ENCODE measurements at places on chromosomes 4 and X.

DNA sequence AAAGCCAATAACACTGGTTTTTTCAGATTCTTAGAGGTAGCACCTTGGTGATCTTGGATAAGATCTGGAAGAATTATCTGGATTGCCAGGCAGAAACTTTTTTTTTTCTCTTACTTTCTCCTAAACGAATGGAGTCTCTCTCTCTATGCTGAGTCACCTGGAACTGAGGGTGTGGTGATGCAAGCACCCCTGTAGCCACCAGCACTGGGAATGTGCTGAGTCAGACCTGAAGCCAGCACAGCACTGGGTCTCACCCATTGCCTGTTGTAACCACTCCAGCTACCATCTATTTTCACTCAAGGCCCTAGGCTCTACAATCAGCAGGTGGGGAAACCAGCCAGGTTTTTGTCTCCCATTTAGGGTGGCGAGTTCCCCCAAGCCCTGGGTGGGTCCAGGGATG, 923.8 kb downstream of the RAPGEF2 start:
- no peaks in the 10 kb centered on the region for H3K4me1 ChIP-seq
- no peak for DNase-seq
- no peak overlapping the region for H3K4me3 ChIP-seq
- H3K27me3 ChIP-seq = no peaks in the 10 kb centered on the region
- no peak overlapping the region for H3K27ac ChIP-seq

DNA sequence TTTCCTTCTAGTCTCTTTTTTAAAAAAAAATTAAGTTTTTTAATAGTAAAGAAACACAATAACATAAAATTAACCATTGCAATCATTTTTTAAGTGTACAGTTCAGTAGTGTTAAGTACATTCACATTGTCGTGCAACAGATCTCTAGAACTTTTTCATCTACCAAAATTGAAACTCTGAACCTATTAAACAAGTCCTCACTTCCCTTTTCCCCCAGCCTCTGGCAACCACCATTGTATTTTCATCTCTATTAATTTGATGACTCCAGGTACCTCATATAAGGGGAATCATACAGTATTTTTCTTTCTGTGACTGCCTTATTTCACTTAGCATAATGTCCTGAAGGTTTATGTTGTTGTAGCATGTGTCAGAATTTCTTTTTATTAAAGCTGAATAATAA, 31.8 kb downstream of the MSL3 start:
- no peak overlapping the region for H3K27ac ChIP-seq
- no peak overlapping the region for H3K4me3 ChIP-seq
- no peaks in the 10 kb centered on the region for H3K36me3 ChIP-seq

- peak overlapping the region; percentile 92 for H3K27ac ChIP-seq
- no peaks in the 10 kb centered on the region for H3K27me3 ChIP-seq
- peaks cover 80% of the 10 kb centered on the region for H3K4me1 ChIP-seq
- H3K36me3 ChIP-seq = no peaks in the 10 kb centered on the region
- peak overlapping the region; percentile 37 for H3K4me3 ChIP-seq
These were observed 53.1 kb upstream of the HGFAC start for GRCh38 chr4:3388471-3389232.

GRCh38 chrX:115060013-115060412, 42.6 kb upstream of the IL13RA2 start:
- H3K27me3 ChIP-seq = peaks cover 12% of the 10 kb centered on the region
- H3K4me1 ChIP-seq = peaks cover 4% of the 10 kb centered on the region
- H3K4me3 ChIP-seq = no peak overlapping the region

DNA sequence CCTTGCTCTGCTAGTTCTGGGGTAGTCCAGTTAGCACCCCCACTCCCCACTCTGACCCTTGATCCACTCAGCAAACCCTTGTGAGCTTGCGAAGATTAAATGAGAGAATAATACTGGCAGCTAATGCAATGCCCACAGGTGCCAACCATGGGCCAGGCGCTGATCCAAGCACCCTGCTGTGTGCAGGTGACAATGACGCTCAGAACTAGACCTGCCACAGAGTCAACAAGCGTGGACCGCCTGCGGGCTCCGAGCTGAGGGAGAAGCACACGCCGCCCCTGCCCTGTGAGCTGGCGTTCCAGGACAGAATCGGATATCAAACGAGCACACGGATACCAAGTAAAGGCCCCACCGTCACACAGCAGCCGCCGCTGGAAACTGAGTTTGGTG, 129.2 kb downstream of the FAM53A start:
- no peak for DNase-seq
- H3K27ac ChIP-seq = no peak overlapping the region
- H3K27me3 ChIP-seq = peaks cover 57% of the 10 kb centered on the region
- H3K4me3 ChIP-seq = no peak overlapping the region

GRCh38 chr4:147942729-147943128, 210.8 kb downstream of the ARHGAP10 start:
- no peak for DNase-seq
- no peak overlapping the region for H3K27ac ChIP-seq
- H3K27me3 ChIP-seq = no peaks in the 10 kb centered on the region
- H3K36me3 ChIP-seq = peaks cover 27% of the 10 kb centered on the region
- H3K4me1 ChIP-seq = peaks cover 7% of the 10 kb centered on the region

DNA sequence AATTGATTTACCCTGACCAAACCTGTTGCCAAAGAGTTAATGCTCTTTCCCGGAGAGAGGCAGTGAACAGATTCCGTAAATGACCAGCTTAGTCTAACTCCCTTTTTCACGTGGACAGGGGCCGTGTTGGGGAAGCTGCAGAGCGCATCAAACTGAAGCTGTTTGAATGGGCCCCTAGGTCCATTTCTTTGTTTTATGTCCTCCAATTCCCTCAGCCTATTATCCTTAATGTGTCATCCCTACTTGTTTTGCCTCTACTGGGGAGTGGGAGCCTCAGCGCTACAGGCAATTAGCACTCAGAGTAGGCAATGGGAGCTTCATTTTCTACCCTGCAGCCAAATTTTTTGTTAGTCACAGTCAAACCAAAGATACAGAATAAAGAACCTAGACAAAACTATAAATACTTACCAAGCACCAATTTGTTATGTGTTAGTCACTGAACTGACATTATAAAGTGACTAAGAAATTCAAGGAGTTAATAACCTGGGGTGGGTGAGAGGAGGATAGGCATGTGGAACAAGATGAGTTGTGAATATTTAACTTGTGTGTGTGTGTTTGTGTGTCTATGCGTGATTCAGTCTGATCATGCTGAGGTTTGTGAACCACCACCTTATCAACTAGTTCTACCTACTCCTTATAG, 417.4 kb downstream of the PACRGL start:
- no peak for DNase-seq
- no peak overlapping the region for H3K4me3 ChIP-seq
- peaks cover 12% of the 10 kb centered on the region for H3K4me1 ChIP-seq
- no peaks in the 10 kb centered on the region for H3K36me3 ChIP-seq
- H3K27me3 ChIP-seq = peaks cover 5% of the 10 kb centered on the region

GRCh38 chrX:17527922-17528321, 152.9 kb downstream of the NHS start:
- peak overlapping the region; percentile 60 for H3K27ac ChIP-seq
- peaks cover 17% of the 10 kb centered on the region for H3K27me3 ChIP-seq
- DNase-seq = no peak
- H3K36me3 ChIP-seq = no peaks in the 10 kb centered on the region
- H3K4me3 ChIP-seq = no peak overlapping the region
- H3K4me1 ChIP-seq = peaks cover 41% of the 10 kb centered on the region

DNA sequence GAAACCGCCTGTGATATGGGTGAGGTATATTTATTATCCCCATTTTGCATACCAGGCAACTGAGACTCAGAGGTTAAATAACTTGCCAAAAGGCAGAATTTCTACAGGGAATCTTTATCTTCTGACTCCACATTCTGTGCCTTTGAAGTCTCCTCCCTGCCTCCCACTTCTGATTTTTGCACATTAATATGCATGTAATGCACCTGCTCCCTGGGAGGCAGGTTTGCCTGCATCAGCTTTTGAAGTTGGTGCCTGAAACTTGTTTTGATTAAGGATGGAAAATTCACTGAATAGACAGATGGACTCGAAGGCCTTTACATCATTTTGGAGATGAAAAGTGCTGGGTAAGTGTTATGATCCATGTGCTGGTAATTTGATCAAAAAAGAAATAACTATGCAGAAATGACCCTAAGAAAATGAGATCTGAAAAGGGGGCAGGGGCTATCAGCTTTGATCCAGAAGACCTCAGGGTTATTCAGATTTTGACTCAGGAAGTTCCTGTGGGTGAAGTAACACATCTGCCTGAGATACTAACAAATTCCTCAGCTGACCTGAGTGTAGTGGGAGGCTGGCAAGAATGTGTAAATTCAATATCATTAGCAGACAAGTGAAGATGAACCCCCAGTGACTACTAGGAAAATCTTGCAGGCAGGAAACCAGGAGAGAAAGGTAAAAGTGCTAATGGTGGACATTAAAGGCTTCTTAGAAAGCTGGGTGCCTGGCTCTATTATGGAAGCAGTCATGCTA, 167.5 kb upstream of the BOD1L1 start:
- DNase-seq = no peak
- no peaks in the 10 kb centered on the region for H3K36me3 ChIP-seq
- H3K27ac ChIP-seq = no peak overlapping the region
- H3K4me1 ChIP-seq = no peaks in the 10 kb centered on the region
- H3K4me3 ChIP-seq = no peak overlapping the region

DNA sequence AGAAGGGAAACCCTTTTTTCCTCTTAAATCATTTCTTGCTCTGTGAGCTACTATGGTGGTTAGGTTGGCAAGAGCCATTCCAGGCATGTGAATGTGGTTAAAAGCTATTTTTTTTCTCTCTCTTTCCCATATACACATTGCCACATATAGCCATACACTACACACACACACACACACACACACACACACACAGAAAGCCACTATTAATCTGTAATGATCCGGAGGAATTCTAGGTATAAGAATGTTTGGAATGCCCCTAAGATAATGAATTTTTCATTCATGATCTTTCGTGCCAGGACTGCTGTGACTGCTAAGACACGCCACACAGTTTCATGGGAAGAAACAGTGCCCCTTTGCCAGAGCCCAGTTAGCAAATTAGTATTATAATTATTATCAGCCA, 21.8 kb upstream of the TLL1 start:
- no peak overlapping the region for H3K4me3 ChIP-seq
- no peak overlapping the region for H3K27ac ChIP-seq
- DNase-seq = no peak
- H3K36me3 ChIP-seq = no peaks in the 10 kb centered on the region
- H3K27me3 ChIP-seq = no peaks in the 10 kb centered on the region
- peaks cover 11% of the 10 kb centered on the region for H3K4me1 ChIP-seq

- peaks cover 3% of the 10 kb centered on the region for H3K27me3 ChIP-seq
- H3K4me1 ChIP-seq = no peaks in the 10 kb centered on the region
- peaks cover under 1% of the 10 kb centered on the region for H3K36me3 ChIP-seq
- no peak overlapping the region for H3K4me3 ChIP-seq
- no peak overlapping the region for H3K27ac ChIP-seq
- no peak for DNase-seq
These were observed 16.3 kb downstream of the L1CAM start for GRCh38 chrX:153869473-153870287.

- H3K36me3 ChIP-seq = peaks cover 16% of the 10 kb centered on the region
- H3K27ac ChIP-seq = no peak overlapping the region
- H3K4me3 ChIP-seq = no peak overlapping the region
- H3K27me3 ChIP-seq = no peaks in the 10 kb centered on the region
- H3K4me1 ChIP-seq = peaks cover 24% of the 10 kb centered on the region
These were observed 161.6 kb upstream of the SPRY1 start for GRCh38 chr4:123234955-123235354.

GRCh38 chr4:5676763-5677162, 31.6 kb downstream of the EVC2 start:
- DNase-seq = no peak
- H3K27me3 ChIP-seq = no peaks in the 10 kb centered on the region
- H3K27ac ChIP-seq = no peak overlapping the region
- H3K4me1 ChIP-seq = no peaks in the 10 kb centered on the region
- H3K36me3 ChIP-seq = peaks cover 31% of the 10 kb centered on the region
- no peak overlapping the region for H3K4me3 ChIP-seq

DNA sequence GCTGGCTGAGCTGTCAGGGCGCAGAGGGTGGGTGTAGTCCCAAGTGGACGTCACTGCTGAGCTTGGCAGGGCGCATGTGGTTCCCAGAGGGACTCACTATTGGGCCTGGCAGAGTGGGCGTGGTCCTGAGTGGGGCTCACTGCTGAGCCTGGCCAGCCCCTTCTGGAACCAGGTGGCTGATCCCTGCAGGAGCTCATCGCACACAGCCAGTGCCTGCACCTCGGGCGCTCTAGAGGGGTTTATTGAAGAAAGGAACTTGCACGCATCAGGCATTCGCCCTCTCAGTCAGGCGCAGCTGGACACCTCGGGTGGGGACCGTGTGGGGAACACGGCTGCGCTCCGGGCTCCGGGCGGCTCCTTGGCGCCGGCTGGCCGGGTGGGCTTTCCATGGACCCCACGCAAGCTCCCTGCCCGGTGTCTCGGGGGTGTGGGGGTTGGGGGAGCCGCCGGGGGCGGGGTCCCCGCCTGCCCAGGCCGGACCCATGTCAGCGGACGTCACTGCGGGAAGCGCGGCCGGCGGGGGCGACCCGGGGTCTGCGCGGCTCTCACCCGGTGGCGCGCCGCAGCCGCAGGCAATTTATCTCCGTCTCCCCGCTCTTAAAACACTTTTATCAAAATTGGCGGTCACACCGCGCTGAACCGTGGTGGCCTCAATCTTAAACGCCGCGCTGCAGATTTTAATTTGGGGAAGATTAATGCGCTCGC, 65.4 kb upstream of the NKX1-1 start:
- peaks cover 15% of the 10 kb centered on the region for H3K27me3 ChIP-seq
- no peak overlapping the region for H3K4me3 ChIP-seq
- no peak overlapping the region for H3K27ac ChIP-seq
- H3K4me1 ChIP-seq = no peaks in the 10 kb centered on the region

GRCh38 chrX:109943740-109944092, 59.2 kb upstream of the TMEM164 start:
- no peak overlapping the region for H3K4me3 ChIP-seq
- H3K27me3 ChIP-seq = no peaks in the 10 kb centered on the region
- no peak for DNase-seq
- no peaks in the 10 kb centered on the region for H3K36me3 ChIP-seq
- H3K27ac ChIP-seq = no peak overlapping the region

- no peak for DNase-seq
- H3K36me3 ChIP-seq = no peaks in the 10 kb centered on the region
- H3K4me3 ChIP-seq = no peak overlapping the region
- no peak overlapping the region for H3K27ac ChIP-seq
These were observed 623.9 kb downstream of the BCOR start for GRCh38 chrX:39473812-39474211.

DNA sequence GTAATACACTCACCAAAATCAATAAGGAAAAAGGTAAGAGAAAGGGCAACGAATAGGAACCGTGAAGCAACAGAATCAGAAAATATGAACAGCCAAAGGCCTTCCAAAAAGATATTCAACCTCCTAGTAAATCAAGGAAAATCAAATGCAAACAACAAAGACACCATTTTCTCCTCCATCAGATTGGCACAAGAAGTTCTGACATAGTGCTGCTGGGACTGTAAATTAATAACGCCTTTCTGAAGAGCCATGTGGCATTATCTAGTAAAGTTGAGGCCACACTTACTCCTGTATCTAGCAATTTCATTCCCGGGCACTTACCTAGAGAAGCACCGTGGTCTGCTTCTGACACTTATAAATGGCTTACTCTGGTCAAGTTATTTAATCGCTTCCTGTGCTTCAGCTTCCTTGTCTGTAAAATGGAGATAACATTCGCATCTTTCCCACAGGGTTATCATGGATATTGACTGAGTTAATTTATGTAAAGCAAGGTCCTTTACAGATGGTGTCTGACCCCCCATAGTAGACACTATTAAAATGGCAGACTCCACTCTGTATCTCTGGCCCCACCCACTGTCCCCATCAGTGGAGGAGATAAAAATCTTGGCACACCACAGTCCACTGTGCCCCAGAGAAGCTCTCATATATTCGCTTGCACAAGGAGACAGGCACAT, 20.5 kb upstream of the ENPP6 start:
- no peaks in the 10 kb centered on the region for H3K36me3 ChIP-seq
- no peak overlapping the region for H3K4me3 ChIP-seq
- no peak for DNase-seq
- H3K27ac ChIP-seq = no peak overlapping the region
- no peaks in the 10 kb centered on the region for H3K27me3 ChIP-seq
